CD4-positive, alpha-beta T cell treated with Interleukin-6 at 100 ng/mL for 8 hours (primary cell): ENCODE measurements at places on chromosomes 2 and 18.

- DNase-seq: no peak
Observed at GRCh38 chr2:72165792-72166191, 18.1 kb upstream of the CYP26B1 start.

DNA sequence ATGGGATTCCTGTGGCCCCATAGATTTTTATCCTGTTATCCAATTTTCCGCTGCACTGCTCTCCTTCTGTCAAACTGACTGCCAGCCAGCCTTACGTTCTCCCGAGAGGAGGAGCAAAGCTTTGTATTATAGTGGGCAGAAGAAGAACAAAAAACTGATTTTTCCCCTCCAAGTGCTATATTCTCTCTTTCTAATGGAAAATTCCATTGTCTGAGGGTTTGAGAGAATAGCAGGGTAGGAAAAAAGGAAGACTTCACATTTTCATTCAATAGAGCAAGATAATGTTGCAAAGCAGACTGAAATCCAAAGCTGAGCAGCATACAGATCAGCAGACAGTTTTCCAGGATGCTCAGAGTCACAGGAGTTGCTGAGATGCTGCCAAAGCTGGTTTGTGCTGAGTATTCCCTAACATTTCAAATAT lies 238.0 kb downstream of the UBE2E3 start:
- DNase-seq: no peak

DNA sequence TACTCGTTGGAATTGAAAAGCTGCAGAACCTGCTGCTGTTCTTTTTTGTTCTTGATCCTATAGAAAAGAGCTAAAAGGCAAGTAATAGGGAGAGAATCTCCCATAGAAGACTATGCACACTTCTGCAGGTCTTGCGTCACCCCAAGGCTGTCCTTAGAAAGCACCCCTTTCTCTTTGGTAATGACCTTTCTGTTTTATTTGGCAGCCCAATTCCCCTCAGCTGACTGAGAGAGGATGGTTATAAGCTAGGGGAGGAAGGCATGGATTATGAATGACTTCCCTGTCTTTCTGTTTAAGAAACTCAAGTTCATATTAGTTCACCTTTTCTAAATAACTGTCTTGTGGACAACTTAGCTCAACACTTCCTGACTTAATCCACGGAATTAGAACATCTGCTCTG lies 122.9 kb downstream of the TXNL1 start:
- DNase-seq: no peak

DNA sequence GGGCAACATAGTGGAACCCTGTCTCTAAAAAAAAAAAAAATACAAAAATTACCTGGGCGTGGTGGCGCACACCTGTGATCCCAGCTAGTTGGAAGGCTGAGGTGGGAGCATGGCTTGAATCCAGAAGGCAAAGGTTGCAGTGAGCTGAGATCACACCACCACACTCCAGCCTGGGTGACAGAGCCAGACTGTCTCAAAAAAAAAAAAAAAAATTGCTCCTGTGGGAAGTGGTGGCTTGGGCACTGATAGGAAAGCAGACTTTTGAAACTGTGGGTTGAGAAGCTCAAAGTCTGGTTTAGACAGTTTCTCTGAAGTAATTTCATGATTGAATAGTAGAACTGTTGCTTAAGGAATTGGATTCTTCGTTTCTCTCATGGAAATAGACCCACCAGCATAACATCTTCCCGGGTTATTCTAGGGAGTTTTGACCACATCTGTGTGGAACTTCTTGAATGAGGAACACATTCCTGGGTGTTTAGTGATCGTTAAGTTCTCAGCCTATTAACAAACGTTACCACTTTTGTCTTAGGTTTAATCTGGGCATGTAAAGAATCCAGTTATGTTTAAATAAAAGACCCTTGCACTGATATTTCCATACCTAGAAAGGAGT lies 33.5 kb downstream of the GRHL1 start:
- no peak for DNase-seq

DNA sequence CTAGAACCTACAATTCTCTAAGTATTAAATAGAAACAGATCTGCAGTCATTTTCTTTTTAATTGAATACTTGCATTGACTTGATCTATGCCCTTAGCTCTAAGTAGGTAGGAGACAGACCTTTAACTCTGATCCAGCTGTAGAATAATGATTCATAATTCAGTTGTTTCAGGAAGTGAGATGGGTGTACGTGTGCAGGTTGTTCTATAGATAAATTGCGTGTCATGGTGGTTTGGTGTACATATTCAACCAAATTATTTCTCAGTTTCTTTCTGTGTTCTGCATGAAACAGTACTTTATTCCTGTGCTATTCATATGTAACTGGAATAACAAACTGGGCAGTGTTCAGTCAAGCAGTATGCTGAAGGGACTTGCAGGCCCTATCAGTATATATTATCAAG lies 34.3 kb upstream of the CD226 start:
- no peak for DNase-seq

- DNase-seq: no peak
Observed at GRCh38 chr18:22260208-22260820, 90.9 kb downstream of the GATA6 start.

- no peak for DNase-seq
Observed at GRCh38 chr2:122445003-122445402, 689.6 kb downstream of the TSN start.

DNA sequence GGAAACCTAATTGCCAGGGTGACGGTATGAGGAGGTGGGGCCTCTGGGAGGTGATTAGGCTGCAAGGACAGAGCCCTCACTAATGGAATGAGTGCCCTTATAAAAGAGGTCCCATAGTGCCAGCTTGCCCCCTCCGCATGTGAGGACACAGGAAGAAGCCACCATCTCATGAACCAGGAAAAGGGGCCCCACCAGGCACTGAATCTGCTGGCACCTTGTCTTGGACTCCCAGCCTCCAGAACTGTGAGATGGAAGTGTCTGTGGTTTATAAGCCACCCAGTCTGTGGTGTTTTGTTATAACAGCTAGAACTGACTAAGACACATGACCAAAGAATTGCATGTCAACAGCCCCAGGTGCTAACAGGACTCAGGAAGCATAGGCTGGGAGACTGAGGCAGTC lies 214.3 kb downstream of the MGAT5 start:
- no peak for DNase-seq

DNA sequence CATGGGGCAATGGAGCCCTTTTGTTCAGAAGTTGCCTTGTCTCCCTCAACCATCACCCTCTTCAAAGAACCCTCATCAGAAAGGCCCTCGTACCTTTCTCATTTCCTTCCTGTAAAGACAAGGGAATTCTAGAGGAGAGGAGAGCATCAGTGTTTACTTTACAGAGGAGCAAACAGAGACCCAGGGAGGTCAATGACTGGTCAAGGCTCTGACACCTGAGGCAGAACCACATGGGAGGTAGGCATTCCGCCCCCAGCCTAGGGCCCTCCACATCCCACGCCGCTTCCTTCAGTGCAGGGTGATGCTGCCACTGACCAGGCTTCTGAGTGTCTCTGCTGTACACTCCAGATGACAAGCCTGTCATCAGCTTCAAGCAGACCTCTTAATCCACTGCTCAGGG lies 104.7 kb downstream of the NRP2 start:
- no peak for DNase-seq

GRCh38 chr2:75044291-75044690 lies 85.8 kb downstream of the POLE4 start:
- DNase-seq: no peak

DNA sequence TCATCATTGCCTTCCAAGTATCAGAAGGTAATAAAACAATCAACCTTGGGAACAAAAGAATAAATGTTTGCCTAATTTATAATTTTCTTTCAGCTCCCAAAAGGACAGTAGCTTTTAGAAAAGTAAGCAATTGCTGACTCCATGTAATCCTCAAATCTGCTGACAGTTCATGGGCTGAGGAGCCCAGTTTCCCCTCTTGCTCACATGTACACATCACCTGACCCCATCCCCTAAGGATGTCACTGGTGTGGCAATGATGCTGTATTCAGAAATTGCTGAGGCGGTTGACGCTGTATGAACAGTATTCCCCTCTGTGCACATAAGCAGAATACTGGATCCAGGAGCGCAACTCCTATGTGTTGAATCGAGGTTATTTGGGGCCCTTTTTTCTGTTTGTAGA lies 56.1 kb upstream of the LYPD1 start:
- DNase-seq: no peak
